T follicular helper cell (primary cell): ENCODE measurements at places on chromosomes 7 and 10.

GRCh38 chr7:85452674-85453073 is 265.8 kb upstream of the SEMA3D start:
- no peak for DNase-seq

- no peak for DNase-seq
Observed at GRCh38 chr7:22052674-22053365, 107.1 kb upstream of the CDCA7L start.

DNA sequence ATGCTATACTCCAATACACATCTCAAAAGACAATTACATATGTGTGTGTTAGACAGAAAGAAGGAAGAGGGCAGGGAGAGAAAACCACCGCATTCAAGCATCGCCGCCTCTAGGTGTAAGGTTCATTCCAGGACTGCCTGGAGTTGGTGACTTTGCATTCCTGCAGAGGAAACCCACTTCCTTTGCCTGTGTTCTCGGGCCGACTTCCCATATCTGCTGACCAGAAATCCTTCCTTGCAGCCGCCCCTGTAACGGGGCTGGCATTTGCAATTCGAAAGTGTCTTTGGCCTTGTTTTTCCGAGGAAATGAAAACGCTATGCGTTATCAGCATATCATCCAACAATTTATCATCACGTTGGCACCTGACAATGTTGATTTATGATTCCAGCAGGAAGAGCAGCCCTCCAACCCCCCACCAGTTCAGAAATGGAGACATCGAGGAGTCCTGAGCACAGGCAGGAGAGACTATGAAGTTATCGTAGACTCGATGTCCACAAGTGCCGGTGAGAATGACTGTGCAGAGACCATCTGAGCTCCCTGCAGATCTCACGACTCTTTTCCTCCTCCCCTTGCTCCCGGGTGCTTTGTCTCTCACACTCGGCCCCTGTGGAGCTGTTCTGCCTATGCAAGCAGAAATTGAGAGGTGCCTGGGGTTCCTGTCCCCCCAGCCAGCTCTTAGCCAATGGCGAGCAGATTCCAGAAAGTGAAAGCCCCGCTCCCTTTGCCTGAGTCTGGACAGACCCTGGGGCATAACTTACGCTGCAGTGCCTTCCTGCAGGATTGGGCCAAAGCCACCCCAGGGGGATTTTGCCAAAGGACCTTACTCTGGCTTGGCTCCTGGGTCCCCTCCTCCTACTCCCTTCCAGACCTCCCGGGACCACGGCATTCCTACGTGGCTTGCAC is 68.9 kb upstream of the FOXK1 start:
- DNase-seq, result no peak

- no peak for DNase-seq
Observed at GRCh38 chr10:92689663-92690210, at the start of gene HHEX. HHEX (plus strand) TSS chr10:92689955; CDS start chr10:92689987, 32 bp downstream.

DNA sequence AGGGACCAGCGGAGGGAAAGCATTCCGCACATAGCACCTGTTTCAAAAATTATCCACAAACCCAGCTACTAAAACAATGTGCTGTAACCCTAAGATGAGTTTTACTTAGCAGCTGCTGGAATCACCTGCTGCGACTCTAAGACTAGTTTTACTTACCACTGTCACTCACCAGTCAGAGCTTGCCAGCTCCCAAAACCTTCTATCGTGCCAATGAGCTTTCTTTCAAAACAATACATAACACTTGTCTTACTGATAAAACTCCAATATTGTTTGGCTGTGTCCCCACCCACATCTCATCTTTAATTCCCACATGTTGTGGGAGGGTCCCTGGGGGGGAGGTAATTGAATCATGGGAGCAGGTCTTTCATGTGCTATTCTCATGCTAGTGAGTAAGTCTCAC is 18.4 kb downstream of the ST8SIA6 start:
- DNase-seq, result no peak

GRCh38 chr10:7968510-7969112 is 85.9 kb upstream of the GATA3 start:
- DNase-seq, result no peak

- no peak for DNase-seq
Observed at GRCh38 chr10:58641708-58642107, 129.0 kb downstream of the BICC1 start.

- DNase-seq, result no peak
Observed at GRCh38 chr10:68831961-68832455, 4.7 kb downstream of the STOX1 start.

DNA sequence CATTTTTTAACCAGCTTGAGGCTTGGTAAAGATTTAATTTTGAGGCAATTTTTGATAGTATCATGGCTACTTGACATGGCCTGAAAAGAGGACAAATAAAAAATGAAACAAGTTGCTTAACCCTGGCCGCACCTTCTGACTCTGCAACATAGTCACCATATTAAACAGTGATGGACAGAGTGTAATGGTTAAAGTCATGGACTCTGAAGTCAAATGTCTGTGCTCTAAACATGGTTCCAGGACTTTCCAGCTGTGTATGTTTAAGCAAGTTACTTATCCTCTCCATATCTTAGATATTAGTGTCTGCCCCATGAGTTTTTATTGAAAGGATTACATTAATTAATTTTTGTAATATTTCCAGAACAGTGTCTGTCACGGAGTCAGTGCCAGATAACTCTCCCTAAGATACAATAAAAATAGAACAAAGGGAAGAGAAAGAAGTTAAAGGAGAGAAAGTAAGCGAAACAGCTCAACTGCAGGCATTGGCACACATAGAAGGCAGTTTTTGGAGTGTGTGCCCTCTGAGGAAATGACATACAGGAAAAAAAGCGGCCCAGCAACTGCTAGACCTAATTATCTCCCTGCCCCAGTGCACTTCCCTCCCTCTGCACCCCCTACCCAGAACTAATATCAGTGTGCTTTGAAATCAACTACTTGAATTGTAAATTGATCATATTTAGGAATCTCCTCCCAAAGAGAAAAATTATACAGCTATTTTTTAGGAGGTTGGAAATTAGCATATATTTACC is 65.3 kb downstream of the MACC1 start:
- no peak for DNase-seq

DNA sequence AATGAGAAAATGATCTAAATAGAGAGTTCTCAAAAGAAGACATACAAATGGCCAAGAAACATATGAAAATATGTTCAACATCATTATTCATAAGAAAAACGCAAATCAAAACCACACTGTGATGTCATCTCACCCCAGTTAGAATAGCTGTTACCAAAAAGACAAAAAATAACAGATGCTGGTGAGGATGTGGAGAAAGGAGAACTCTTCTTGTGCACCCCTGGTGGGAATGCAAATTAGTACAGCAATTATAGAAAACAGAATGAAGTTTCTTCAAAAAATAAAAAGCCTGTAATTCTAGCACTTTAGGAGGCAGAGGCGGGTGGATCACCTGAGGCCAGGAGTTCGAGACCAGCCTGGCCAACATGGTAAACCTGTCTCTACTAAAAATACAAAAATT is 199.3 kb downstream of the PARD3 start:
- DNase-seq, result no peak

GRCh38 chr10:85032981-85033380 is 704.6 kb downstream of the CCSER2 start:
- DNase-seq, result no peak

DNA sequence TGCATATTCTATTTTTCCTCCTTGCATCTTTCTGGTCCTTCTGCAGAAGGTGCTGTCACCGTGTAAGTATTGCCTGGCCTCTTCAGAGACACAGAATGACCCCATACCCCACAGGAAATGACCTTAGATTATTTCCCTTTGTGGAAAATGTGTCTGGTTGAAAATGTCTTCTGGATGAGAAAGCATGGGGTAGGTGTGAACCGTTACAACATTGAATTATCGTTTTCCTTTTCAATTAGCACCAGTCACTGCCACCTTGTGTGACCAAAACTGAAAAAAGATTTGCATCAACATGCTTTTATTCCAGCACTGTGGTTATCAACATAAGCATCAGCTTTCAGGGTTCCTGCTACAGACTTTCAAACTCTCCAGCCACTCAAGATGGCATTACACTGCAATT is 58.0 kb upstream of the CELF2 start:
- no peak for DNase-seq

GRCh38 chr7:135186841-135187253 is 16.3 kb upstream of the CYREN start:
- no peak for DNase-seq

DNA sequence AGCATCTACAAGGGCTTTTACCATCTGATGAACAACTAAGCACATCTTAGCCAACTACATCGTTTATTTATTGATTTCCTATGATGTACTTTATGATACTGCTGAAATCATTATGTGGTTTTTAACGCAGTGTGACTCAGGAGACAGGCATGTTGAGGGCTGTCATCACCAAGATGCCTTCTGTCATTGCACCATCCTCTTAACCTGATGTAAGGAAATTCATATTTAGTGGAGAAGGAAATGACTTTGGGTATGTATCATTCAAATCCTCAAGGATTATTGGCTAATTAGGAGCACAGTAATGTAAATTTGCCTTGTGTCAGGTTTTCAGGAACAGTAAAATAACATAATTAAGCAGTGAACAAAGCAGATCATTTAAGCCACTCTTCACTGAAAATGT is 138.5 kb upstream of the MGMT start:
- no peak for DNase-seq

DNA sequence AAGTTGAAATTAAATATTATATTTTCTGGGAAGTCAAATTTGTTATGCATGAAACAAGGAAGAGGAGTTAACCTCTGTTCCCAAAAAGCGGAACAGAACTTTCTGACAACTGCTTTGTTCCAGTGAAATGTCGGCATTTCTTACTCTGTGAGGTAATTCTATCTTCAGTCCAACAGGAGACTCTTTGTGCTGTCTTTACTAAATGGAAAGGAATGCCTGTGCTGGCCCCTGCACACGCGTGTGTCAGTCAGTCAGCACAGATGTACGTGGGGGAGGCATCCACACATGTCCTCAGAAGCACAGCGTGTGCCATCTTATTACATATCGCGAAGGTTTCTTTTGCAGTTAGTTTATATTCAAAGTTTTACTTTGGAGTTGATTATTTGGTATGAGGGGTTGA is 37.5 kb downstream of the NET1 start:
- no peak for DNase-seq

DNA sequence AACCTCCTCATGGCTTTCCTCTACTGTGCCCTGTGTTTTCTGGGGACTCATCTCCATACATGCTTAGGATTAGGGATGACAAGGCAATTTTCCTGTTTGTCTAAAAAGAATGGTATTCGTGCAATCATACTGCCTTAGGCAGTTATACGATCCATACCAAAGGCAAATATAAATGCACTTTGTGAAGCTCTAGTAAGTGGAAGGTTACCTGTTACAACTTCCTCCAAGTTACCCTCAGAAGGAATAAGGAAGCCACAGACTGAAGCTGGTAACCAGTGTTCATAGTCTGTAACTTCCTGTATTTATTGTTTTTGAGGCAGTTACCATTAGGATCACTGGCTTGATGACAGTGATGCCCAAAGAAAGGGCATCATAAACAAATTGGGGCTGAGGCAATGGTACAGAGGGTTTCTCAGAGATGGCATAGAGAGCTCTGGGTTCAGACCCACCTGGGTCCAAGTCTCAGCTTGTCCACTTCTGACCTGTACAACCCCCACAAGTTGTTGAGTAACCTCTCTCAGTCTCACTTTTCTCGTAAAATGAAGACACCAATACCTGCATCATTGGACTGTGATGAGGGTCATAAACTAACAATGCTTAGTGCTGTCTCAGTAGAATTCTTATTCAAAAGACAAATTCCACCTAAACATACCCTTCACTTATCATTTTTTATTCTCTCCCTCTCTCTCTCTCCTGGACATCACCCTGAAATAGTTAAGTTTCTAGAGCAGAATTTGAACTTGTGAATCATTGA is 138.2 kb downstream of the ELMO1 start:
- no peak for DNase-seq

GRCh38 chr7:48040944-48041652 is 5.8 kb downstream of the C7orf57 start:
- no peak for DNase-seq

- DNase-seq, result no peak
Observed at GRCh38 chr10:96767611-96768010, 47.3 kb upstream of the PIK3AP1 start.

DNA sequence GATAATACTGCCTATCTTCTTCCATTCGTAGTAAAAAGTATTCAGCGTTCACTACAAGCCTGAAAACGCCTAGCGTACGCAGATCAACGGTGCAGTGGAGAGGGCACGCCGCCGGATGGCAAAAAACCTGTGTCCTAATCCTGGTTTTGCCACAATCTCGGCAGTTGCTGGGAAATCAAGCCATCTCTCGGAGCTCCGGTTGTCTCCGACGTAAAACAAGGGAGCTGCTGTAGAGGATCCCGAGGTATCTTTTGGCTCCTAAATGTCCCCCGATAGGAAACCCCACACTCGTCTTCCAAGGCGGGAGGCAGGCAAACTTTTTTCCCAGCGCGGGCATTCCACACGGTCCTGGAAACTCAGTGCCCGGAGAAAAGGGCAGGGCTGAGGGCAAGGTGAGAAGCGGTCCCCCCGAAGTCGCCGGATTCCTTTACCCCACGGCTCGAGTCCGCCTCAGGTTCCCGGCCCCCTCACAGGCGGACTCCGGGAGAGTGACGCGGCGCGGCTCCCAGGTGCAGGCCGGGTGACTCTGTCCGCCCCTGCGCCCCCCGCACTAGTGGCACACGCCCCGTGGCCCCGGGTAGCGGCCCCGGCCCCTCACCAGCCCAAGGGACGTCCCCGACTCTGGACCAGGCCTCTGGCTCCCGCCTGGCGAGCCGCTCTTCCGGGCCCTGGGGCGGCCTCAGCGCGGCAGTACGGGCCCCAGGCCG is 649 bp downstream of the IDE start:
- DNase-seq, result no peak

DNA sequence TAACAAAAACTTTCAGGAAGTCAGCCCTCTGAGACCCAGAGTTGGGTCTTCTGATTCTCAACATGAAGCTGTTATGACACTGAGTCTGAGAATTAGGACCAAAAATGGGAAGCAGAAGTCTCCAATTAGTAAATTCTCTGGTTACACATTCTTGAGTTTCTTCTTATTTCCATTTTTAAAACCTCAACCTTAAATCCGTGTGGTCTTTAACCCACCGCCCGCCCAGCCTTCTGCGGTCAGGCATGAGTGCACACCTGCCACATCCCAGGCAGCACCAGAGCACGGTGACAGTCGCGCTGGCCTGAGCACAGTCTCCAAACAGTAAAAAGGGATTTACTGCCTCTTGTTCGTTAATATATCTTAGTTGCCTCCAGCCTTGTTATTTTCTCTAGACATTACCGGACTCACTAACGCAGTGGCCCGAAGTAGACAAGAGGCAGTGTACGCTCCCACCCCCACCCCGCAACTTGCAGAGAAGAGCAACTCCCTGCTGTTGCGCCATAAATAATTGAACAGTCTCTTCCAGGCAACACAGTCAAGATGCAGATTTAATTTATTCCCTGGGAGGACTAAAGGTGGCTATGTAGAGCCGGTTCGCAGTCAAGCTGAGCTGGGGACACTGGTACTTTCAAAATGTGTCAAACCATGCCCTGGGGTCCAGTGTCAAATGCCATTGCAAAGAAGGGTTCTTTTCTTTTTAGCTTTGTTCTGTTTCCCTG is 147.0 kb upstream of the CELF2 start:
- DNase-seq, result no peak

DNA sequence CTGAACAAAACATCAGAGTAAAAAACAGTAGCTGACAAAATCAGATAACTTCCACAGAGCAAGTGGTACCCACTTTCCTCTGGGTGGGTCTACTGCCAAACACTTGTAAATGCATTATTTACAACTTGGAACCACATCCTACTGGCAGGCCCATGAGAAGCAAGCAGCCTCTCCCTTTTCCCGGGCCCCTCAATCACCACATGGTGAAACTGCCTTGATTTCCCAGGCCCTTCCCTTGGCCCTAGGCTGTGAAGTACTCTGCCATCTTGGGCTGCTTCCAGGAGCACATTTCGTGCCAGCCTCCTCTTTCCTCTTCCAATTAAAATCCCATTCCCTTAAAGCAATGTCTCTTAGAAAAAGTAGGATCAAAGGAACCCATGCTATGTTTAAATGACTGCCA is 71.4 kb downstream of the CUZD1 start:
- no peak for DNase-seq
